Heart right ventricle (tissue), 16 donors: ENCODE measurements at places on chromosomes 4 and X. TPM values are rescaled to one million over a fixed set of nuclear protein-coding genes. Genes with fewer than 3 reads are reported as not detected.

GRCh38 chr4:70704215-70704930 is 16.0 kb downstream of the UTP3 start:
- H3K27me3 ChIP-seq, result no peaks in the 10 kb centered on the region
- peak overlapping the region; percentile 99 for H3K27ac ChIP-seq
- peak overlapping the region; percentile 82 for H3K4me3 ChIP-seq

GRCh38 chrX:143634663-143635455 is 1.0 kb downstream of the SLITRK4 start:
- H3K4me1 ChIP-seq, result no peaks in the 10 kb centered on the region
- no peak overlapping the region for H3K27ac ChIP-seq
- peak overlapping the region; percentile 28 for H3K4me3 ChIP-seq
- peaks cover 21% of the 10 kb centered on the region for H3K27me3 ChIP-seq
- peak; percentile 8 for DNase-seq
- no peaks in the 10 kb centered on the region for H3K36me3 ChIP-seq

GRCh38 chrX:53188763-53189162 is 36.2 kb downstream of the KDM5C start:
- no peaks in the 10 kb centered on the region for H3K36me3 ChIP-seq
- no peak overlapping the region for H3K27ac ChIP-seq
- no peaks in the 10 kb centered on the region for H3K4me1 ChIP-seq
- DNase-seq, result no peak
- H3K27me3 ChIP-seq, result no peaks in the 10 kb centered on the region

DNA sequence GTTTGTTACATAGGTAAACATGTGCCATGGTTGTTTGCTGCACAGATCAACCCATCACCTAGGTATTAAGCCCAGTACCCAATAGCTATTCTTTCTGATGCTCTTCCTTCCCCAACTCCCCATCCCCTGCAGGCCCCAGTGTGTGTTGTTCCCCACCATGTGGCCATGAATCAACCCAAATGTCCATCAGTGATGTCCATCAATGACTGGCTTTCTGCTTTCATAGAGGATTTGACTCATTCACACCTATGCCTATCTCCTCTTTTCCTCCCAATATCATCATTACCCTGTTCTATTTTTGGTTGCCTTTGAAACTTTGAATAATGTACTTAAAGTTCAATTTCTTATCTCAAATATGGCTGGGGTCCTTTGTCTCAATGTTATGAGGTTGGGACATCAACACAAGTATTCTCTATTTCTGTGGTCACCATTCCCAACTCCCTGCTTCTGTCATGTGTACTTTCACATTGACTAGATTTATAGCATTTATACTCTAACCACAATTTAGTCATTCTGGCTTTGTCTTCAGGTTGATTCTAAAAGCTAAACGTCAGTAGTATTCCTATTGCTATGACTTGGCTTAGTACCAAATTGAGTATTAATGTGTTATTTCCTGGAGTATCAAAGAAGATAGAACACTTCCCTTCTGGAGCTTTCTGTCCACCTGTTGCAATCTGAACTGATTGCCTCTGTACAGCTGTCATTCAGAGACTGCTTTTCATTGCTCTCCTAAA is 107.2 kb downstream of the TAB3 start:
- H3K4me1 ChIP-seq, result no peaks in the 10 kb centered on the region

GRCh38 chr4:67885762-67886161 is 2.0 kb upstream of the TMPRSS11D start:
- no peaks in the 10 kb centered on the region for H3K4me1 ChIP-seq
- H3K4me3 ChIP-seq, result no peak overlapping the region
- no peak for DNase-seq
- H3K27me3 ChIP-seq, result no peaks in the 10 kb centered on the region
- no peak overlapping the region for H3K27ac ChIP-seq

DNA sequence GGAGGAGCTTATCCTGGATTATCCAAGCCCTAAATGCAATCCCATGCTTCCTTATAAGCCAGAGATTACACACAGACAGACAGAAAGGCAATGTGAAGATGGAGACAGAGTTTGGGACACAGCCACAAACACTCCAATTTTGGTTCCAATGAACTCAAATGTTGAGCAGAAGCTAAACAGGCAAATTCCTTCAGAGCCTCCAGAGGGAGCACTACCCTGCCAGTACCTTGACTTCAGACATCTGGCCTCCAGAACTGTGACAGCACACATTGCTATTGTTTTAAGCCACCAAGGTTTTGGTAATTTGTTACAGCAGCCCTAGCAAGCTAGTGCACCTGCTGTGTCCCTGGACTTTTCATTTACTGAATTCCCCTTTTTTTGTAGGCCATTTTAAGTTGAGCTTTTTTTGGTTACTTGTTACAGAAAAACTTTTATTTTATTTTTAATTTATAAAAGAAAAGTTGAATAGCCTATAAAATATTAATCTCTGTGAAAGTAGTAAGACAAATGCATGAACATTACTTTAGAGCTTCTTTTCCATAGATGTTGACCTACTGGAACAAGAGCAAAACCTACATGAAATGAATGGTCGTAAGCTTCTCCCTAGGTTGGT is 33.4 kb upstream of the SRD5A3 start:
- H3K27ac ChIP-seq, result no peak overlapping the region
- DNase-seq, result peak; percentile 59
- H3K4me3 ChIP-seq, result no peak overlapping the region

Gene SPIN2A
- 0.31 TPM for total RNA-seq

Gene TIGD2
- 1.2 TPM for total RNA-seq

Gene F11
- total RNA-seq, result 0.16 TPM
